ENCODE measurements at places on chromosomes 6 and 20. TPM values are rescaled to one million over a fixed set of nuclear protein-coding genes. Genes with fewer than 3 reads are reported as not detected.

Gene ZC2HC1B
- total RNA-seq, result not detected

GRCh38 chr6:134002821-134003220, 49.6 kb downstream of the SLC2A12 start:
- no peak for ATAC-seq

DNA sequence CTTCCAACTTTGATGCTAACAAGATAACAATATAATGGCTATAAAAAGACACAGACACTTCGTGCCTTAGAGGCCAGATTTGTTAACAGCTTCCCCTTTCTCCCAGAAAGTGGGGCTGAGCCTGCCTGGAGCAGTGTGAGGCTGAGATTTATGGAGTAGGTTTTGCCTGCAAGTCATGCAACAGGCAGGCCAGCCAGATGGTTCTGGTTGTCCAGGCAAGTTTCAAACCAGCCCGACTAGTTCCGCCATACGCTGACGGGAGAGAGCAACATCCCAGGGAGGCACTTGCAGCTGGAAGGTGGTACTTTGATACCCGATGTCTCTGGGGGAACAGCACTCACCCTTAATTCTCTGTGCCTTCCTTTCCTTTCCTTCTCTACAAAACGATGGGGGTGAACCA, 81.3 kb upstream of the NAA20 start:
- ATAC-seq, result peak; percentile 50

GRCh38 chr20:50191065-50191543, 474 bp downstream of the CEBPB start:
- ATAC-seq, result peak; percentile 1

Data from motor neuron (in vitro differentiated cells).